Urinary bladder (tissue), 4 donors: ENCODE measurements at places on chromosomes 5 and 9.

DNA sequence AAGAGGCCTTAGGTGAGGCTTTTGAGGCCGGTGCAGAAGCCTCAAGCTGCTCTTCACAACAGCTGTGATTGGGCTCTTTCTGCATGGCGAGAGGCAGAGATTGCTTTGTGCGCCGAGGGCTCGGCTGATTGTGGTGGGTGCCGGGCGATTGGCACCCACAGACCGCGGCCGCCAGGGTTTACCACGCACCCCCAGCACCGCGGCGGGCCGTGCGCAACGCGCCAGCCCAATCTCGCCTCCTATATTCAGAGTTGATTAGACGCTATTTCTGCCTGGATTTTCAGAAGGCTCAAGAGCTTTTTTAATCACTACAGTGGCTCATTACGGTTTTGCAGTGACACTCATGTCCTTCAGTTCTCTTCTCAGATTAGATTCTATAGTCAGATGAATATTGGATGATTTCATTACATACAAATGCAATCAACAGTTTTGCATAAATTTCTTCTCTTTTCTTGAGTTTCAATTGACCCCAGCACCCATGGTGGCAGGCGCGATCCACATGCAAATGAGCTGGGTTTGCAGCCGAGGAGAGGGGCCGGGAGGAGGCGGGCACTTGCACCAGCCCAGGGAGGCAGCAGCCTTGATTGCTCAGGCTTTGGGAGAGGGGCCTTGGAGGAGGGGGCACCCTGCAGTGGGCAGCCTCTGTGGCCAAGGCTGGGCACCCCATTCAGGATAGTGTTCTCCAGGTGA is 33.8 kb upstream of the PTGS1 start:
- no peak for DNase-seq

GRCh38 chr5:79825802-79826201 is 136.2 kb downstream of the CMYA5 start:
- DNase-seq = no peak

- DNase-seq = no peak
These were observed 95.7 kb downstream of the NFIB start for GRCh38 chr9:14218253-14218652.

- no peak for DNase-seq
These were observed 9.6 kb downstream of the STK10 start for GRCh38 chr5:172178301-172178987.

GRCh38 chr9:113886933-113887332 is 10.8 kb downstream of the ZNF618 start:
- DNase-seq = no peak

DNA sequence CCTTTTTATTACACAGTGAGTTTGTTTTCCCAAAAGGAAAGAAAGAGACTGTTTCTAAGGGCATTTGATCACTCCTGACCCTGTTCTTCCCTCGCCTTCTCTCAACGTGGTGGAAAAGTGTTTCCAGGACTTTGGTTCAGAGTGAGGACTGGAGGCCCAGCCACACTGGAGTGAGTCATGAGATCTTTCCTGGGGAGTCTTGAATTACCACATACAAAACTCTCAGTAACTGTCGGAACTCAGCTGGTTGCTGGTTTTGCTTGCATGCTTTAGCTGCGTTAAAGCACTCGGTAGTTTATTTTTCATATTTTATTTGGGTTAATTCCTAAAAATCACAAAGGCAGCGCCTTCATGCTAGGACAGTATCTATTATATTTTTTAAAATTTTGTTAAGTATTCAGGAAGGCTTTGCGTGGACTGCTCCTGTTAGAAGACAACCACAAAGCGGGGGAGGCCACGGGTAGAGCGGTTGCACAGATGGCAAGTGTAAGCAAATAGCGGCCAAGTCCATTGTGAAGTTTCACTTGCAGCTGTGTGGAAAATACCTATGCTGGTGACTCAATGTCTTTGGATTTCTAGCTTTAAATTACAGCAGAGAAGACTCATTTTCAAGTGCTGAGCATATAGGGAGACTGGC is 77.7 kb downstream of the ARSB start:
- no peak for DNase-seq

- DNase-seq = no peak
These were observed 45.0 kb upstream of the RAPGEF1 start for GRCh38 chr9:131784748-131785501.

DNA sequence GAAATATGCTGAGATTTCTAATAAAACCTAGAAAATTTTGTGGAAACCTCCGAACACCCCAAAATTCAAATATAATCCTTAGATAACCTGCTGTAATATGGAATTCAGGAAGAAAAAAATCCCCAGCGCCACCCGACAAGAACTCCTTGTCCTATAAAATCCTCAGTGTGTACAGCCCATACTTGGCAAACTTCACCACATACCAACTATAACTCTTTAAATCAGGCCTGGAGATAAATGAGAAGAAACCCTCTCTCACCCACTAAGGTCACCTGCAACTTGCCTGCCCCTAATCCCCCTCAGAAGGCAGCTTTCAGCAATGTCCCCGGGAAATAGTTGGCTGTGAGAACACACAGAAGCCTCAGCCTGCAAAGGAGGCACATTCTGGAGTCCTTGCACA is 90.5 kb downstream of the SH3TC2 start:
- no peak for DNase-seq
